Breast epithelium (tissue), 4 donors: ENCODE measurements at places on chromosomes 7 and 10. TPM values are rescaled to one million over a fixed set of nuclear protein-coding genes. Genes with fewer than 3 reads are reported as not detected.

Gene ZNF316
- total RNA-seq, result 21.4 TPM

Gene UNCX
- total RNA-seq, result not detected

Gene EBF3
- 6.6 TPM for total RNA-seq

Gene CNNM1
- 0.88 TPM for total RNA-seq

Gene PRSS37
- total RNA-seq, result not detected
